Dermis blood vessel endothelial cell (primary cell): ENCODE measurements at places on chromosomes 2 and 18. TPM values are rescaled to one million over a fixed set of nuclear protein-coding genes. Genes with fewer than 3 reads are reported as not detected.

Gene FKBP1B
- total RNA-seq, result 9.9 and 14.5 TPM in 2 replicates

Gene RIT2
- not detected in 2 replicates for total RNA-seq

Gene MOGAT1
- total RNA-seq, result not detected in 2 replicates

Gene IL1R2
- 0.28 and 0.34 TPM in 2 replicates for total RNA-seq

Gene ZEB2
- total RNA-seq, result 5.3 and 8.4 TPM in 2 replicates

Gene TUBA3E
- total RNA-seq, result not detected in 2 replicates

Gene CYTIP
- 0.14 TPM in 1 of 2 replicates, not detected in the other for total RNA-seq

Gene FAM237A
- total RNA-seq, result not detected in 2 replicates

Gene PTPRM
- total RNA-seq, result 87.5 and 104 TPM in 2 replicates

Gene SKOR2
- not detected in 2 replicates for total RNA-seq

Gene SERPINB11
- total RNA-seq, result not detected in 2 replicates

Gene CDH19
- not detected in 2 replicates for total RNA-seq

Gene CTLA4
- 1.7 and 2.2 TPM in 2 replicates for total RNA-seq

Gene UPP2
- not detected in 2 replicates for total RNA-seq

Gene RAB6C
- total RNA-seq, result under 0.01 TPM in 1 of 2 replicates, not detected in the other

Gene DPYSL5
- total RNA-seq, result not detected in 2 replicates

Gene UGT1A4
- total RNA-seq, result 0.09 TPM in 1 of 2 replicates, not detected in the other
